ENCODE measurements at places on chromosomes 5 and 9. TPM values are rescaled to one million over a fixed set of nuclear protein-coding genes. Genes with fewer than 3 reads are reported as not detected.

DNA sequence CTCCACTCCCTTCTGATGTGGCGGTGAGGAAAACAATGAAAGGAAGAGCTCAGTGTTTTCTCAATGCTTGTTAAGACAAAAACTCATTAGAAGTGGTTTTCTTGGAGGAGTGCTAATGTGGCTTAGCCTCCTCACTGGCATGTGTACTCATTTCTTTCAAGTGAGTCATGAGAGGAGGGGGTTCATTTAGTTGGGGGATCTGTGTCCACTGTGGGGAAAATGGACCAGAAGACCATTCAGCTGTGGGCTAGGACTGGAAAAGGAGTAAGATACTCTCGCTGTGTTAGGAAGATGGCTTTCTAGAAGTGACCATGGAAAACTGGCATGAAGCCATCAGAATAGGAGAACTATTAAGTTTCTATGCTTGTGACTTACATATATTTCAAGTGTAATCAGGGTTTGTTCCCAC is 23.5 kb downstream of the KLF9 start:
- H3K27ac ChIP-seq: peak overlapping the region; percentile 37
- no peaks in the 10 kb centered on the region for H3K27me3 ChIP-seq
- H3K4me3 ChIP-seq: no peak overlapping the region
- H3K4me1 ChIP-seq: peaks cover 56% of the 10 kb centered on the region

DNA sequence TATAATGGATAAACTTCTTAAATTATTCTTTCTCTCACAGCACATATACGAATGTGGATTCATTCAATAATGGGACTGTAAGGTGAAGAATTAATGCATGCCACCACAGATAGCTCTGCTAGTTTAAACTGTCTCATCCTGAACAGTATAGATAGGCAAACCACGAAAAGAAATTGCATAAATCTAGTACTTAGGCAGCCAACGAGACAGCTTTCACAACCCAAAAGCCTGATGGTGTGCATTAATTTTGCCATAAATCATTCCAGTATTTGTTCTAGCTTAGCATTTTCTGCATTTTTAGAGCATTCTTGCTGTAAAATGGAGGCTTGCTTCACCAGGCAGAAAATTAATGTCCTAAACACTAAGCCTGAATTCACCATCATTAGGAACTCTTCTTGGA is 834.2 kb upstream of the DMAC1 start:
- H3K4me3 ChIP-seq: no peak overlapping the region
- no peaks in the 10 kb centered on the region for H3K4me1 ChIP-seq
- H3K27ac ChIP-seq: no peak overlapping the region
- H3K36me3 ChIP-seq: no peaks in the 10 kb centered on the region
- no peak for DNase-seq
- H3K27me3 ChIP-seq: no peaks in the 10 kb centered on the region

GRCh38 chr9:120715389-120715924 is 1.2 kb upstream of the MEGF9 start:
- peak overlapping the region; percentile 81 for H3K4me3 ChIP-seq
- peaks cover 36% of the 10 kb centered on the region for H3K4me1 ChIP-seq
- no peaks in the 10 kb centered on the region for H3K36me3 ChIP-seq
- no peak for DNase-seq
- no peaks in the 10 kb centered on the region for H3K27me3 ChIP-seq
- H3K27ac ChIP-seq: peak overlapping the region; percentile 89

DNA sequence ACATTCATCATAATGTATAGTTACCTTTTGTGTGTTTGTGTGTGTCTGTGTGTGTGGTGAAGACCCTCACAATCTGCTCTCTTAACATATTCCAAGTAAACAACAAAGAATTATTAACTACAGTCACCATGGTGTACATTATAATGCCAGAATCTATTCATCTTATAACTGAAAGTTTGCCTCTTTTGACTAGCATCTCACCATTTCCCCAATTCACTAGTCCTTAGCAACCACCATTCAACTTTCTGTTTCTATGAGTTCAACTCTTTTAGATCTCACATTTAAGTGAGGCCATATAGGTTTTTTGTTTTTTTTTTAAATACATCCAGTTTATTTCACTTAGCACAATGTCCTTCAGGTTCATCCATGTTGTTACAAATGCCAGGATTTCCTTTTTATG is 83.6 kb downstream of the SMC2 start:
- H3K4me3 ChIP-seq: no peak overlapping the region
- H3K27ac ChIP-seq: no peak overlapping the region
- no peaks in the 10 kb centered on the region for H3K36me3 ChIP-seq
- peaks cover 6% of the 10 kb centered on the region for H3K27me3 ChIP-seq
- no peaks in the 10 kb centered on the region for H3K4me1 ChIP-seq
- DNase-seq: no peak

- H3K4me1 ChIP-seq: peaks cover 25% of the 10 kb centered on the region
- H3K27me3 ChIP-seq: no peaks in the 10 kb centered on the region
- no peak overlapping the region for H3K4me3 ChIP-seq
- no peak overlapping the region for H3K27ac ChIP-seq
These were observed 69.8 kb downstream of the KIF24 start for GRCh38 chr9:34259315-34259714.

- no peak overlapping the region for H3K27ac ChIP-seq
- no peaks in the 10 kb centered on the region for H3K36me3 ChIP-seq
- H3K27me3 ChIP-seq: peaks cover 10% of the 10 kb centered on the region
These were observed 128.3 kb upstream of the RAD23B start for GRCh38 chr9:107154766-107155165.

GRCh38 chr5:135030956-135031812 is 2.8 kb downstream of the PITX1 start:
- H3K36me3 ChIP-seq: peaks cover 10% of the 10 kb centered on the region
- no peak for DNase-seq
- peak overlapping the region; percentile 37 for H3K4me3 ChIP-seq
- H3K4me1 ChIP-seq: peaks cover 37% of the 10 kb centered on the region

GRCh38 chr9:29066141-29066640 is 1492.9 kb upstream of the C9orf72 start:
- H3K27ac ChIP-seq: no peak overlapping the region
- no peak for DNase-seq
- no peaks in the 10 kb centered on the region for H3K36me3 ChIP-seq
- no peaks in the 10 kb centered on the region for H3K4me1 ChIP-seq

DNA sequence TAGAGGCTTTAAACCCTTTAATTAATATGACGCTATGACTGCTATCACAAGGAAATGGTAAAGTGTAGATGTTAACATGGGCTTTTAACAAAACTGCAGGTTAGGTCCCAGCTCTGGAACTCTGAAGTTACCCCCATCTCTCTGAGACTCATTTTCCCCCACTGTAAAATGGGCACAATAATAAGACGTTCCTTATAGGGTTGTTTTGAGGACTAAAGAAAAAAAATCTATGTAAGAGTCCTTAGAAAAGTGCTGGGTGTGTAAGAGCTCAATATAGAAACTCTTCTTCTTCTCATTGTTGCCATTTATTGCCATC is 45.8 kb upstream of the STK32A start:
- no peak for DNase-seq
- H3K36me3 ChIP-seq: no peaks in the 10 kb centered on the region
- no peak overlapping the region for H3K27ac ChIP-seq
- H3K4me3 ChIP-seq: no peak overlapping the region

- H3K4me3 ChIP-seq: no peak overlapping the region
- H3K36me3 ChIP-seq: no peaks in the 10 kb centered on the region
- no peaks in the 10 kb centered on the region for H3K27me3 ChIP-seq
- DNase-seq: no peak
- no peak overlapping the region for H3K27ac ChIP-seq
These were observed 169.8 kb upstream of the GRAMD2B start for GRCh38 chr5:126253406-126253805.

DNA sequence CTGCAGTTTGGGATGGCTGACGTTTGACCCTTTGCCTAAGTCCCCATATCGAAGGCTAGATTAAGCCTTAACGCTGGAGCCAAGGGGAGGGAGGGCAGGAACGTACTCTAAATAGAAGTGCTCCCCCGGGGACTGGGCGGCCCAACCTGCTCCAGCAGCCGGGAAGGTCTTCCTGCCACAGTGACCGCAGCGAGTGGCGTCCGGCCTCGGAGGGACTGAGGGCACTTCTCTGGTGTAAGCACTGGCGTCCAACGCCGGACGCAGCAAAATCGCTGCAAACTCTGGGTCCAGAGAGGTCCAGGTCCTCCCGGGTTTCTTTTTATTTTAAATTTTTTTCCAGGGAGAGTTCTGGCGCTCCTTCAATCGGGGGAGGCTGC is 505 bp upstream of the ACER2 start:
- H3K27me3 ChIP-seq: peaks cover 2% of the 10 kb centered on the region
- peak overlapping the region; percentile 85 for H3K4me3 ChIP-seq
- H3K27ac ChIP-seq: no peak overlapping the region

- no peaks in the 10 kb centered on the region for H3K27me3 ChIP-seq
- H3K4me1 ChIP-seq: no peaks in the 10 kb centered on the region
- no peak for DNase-seq
- H3K4me3 ChIP-seq: no peak overlapping the region
- no peak overlapping the region for H3K27ac ChIP-seq
These were observed 316.6 kb downstream of the TLE1 start for GRCh38 chr9:81372628-81373191.

DNA sequence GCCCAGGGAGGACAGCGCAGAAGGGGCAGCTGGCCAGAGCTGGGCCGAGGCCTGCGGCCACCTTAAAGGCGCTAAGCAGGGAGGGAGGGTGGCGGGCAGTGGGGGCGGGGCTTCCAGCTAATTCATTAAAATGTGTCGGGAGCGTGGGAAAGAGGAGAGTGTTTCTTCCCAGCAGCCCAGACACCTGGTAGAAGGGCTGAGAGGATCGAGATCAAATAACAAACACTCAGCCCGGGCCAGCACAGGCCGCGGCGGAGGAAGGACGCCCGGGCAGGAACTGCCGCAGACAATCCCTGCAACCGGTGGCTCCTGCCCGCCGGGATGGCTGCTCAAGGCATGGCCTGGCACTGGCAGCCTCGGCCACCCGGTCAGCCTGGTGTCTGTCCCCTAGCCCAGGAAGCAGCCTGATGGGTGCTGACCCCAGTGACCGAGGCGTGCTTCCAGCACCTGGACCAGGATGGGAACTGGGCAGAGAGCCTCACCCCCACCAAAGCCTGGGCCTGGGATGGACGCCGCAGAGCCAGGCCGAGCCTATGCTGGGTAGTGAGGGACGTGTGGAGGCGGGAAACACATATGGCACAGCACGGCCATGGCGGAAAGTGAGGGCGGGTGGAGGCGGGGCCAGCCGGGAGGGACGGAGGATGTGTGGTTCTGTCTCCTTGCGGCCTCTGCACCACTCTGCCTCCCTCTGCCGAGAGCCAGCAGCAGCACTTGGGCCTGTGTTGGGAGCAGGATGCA is 3.2 kb upstream of the NRARP start:
- H3K27me3 ChIP-seq: peaks cover 7% of the 10 kb centered on the region
- no peaks in the 10 kb centered on the region for H3K36me3 ChIP-seq
- H3K4me3 ChIP-seq: no peak overlapping the region

DNA sequence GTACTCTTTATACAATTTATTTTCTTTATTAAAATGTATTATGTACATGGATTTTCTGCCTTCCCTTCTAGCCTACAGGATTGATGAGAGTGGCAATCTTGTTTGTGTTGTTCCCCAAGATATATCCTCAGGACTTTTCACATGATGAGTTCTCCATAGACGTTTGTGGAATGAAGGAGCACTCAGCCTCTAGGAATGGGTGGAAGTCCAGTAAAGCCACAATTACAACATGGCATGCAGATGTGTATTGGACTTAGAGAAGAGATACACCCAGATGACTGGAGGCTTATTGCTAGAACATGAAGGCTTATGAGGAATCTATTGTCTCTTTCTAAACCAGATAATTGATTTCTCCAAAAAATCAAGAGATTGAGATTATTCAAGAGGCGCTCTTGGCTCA is 8.2 kb upstream of the DOCK2 start:
- H3K4me3 ChIP-seq: no peak overlapping the region
- H3K27me3 ChIP-seq: peaks cover 24% of the 10 kb centered on the region
- DNase-seq: no peak
- H3K36me3 ChIP-seq: no peaks in the 10 kb centered on the region
- H3K4me1 ChIP-seq: peaks cover 5% of the 10 kb centered on the region
- H3K27ac ChIP-seq: no peak overlapping the region

DNA sequence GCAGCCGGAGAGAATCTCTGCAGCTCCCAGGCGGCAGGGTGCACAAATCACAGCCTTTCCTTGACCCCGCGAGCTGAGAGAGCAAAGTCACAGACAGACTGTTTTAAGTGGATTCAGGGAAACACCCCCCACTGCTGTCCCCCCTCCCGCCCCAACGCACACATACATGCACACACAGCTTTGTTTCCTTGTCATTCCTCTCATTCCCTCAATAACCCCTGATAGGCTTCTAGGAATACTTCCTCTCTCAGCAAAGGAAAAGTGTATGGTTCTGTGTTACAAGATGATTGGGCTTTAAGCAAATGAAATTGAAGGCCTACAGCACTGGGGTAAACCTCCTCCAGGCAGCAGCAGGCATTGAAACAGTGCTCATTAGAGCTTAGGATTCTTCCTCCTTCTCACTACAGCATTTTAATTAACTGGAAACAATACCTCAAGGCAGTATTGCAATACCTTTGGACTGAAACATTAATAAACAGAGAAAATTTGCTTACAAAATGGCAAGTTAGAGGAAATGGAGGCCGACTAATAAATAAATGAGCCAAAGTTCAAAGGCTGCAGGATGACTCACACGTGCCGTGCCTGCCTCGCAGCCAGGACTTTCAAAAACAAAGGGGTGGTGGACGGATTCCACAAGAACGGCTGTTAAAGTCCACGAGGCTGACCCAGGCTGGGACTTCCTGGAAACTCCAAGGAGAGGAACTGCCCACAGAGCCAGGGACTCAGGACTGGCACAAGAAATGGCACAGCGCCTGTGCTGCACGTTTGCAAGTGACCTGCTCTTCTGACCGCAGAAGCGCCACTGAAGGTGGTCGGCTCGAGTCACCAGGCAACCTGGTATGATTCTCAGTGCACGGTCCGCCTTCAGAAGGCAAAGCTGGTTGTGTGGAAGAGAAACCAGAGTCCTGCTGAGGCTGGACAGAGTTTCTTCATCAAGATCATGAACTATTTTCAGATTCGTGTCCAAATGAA is 236.2 kb downstream of the SYK start:
- H3K27ac ChIP-seq: peak overlapping the region; percentile 54
- peak overlapping the region; percentile 8 for H3K4me3 ChIP-seq
- peaks cover 59% of the 10 kb centered on the region for H3K4me1 ChIP-seq
- H3K27me3 ChIP-seq: no peaks in the 10 kb centered on the region
- DNase-seq: no peak

DNA sequence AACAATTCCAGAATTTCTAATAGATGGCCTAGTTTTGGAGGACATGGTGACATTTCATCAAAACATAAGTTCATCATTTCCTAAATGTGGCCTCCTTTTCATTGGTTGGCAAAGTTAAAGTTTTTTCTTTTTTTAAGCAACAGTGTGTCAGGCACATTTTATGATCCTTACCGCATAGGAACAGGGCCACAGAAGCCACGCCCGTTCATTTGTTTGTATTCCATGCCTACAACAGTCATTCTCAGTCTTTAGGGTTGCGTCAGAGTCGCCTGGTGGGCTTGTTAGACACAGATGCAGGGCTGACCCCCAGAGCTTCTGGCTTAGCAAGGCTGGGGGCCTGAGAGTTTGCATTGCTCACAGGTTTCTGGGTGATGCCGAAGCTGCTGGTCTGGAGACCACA is 130.2 kb downstream of the HSD17B3 start:
- H3K36me3 ChIP-seq: no peaks in the 10 kb centered on the region
- no peak for DNase-seq
- H3K27ac ChIP-seq: no peak overlapping the region
- peaks cover 35% of the 10 kb centered on the region for H3K27me3 ChIP-seq

LHX3 gene
- not detected for total RNA-seq

HEXB gene
- total RNA-seq: 71.4 TPM

LCN2 gene
- not detected for total RNA-seq

CHD1 gene
- total RNA-seq: 54.5 TPM

PDE6A gene
- not detected for total RNA-seq

PAEP gene
- total RNA-seq: not detected

ENC1 gene
- 3.4 TPM for total RNA-seq

DNAI1 gene
- total RNA-seq: not detected

Data from activated CD4-positive, alpha-beta T cell treated with anti-CD3 and anti-CD28 coated beads, Interleukin-2, amount 10 ng/mL, durations not matched to agents 7 days and 5 days (primary cell).